Iris pigment epithelial cell (primary cell): ENCODE measurements at places on chromosomes 5 and 9.
A peak's percentile ranks its signal among the peaks of the same experiment; 100 is the strongest.

DNA sequence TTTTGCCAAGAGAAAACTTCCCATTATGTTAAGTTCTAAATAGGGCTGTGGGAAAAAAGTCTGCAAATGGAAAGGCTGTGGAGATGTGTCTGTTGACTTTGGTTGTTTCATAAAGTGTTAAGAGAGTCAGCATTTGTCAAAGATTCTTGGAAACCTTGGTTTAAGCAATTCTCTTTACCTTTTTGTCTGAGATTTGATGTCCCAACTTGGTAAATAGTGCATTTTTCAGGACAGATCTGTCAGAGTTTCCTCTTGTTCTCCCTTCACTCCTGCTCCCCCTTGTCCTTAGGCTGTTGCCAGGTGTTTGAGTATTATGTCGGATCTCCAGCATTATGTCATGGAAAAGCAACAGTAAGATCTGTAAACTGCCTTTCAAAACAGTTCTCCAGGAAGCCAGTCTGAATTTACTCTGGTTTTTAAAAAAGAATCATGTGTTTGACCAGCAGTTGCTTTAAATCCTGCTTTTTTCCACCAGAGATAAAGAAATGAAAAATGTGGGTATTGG is 79.1 kb upstream of the ADAMTSL1 start:
- DNase-seq, result no peak

GRCh38 chr5:175379867-175380266 is 64.1 kb downstream of the DRD1 start:
- DNase-seq, result no peak

GRCh38 chr5:132413567-132413966 is 44.1 kb downstream of the SLC22A5 start:
- DNase-seq, result no peak

- DNase-seq, result no peak
These were observed 25.9 kb downstream of the KIF2A start for GRCh38 chr5:62331921-62332320.

DNA sequence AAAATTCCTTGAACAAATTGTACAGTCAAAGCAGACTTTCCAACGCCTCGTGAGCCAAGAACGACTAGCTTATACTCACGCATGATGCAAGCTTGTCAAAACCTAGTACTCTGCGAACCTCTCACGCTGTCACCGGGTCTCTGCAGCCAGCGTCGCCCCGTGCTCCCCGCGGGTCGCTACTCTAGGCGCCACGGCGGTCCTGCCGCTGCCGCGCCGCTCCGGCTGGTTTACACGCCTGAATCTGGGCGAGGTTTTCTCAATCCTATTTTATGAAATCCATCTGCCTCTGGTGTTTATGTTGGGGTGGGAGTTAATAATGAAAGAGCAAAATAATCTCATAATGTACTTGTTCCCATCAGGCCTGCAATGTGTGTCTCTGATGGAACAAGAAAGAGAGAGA is 90.9 kb downstream of the SV2C start:
- DNase-seq, result no peak

- peak; percentile 93 for DNase-seq
These were observed 128.7 kb upstream of the PIK3R1 start for GRCh38 chr5:68086857-68087256.

DNA sequence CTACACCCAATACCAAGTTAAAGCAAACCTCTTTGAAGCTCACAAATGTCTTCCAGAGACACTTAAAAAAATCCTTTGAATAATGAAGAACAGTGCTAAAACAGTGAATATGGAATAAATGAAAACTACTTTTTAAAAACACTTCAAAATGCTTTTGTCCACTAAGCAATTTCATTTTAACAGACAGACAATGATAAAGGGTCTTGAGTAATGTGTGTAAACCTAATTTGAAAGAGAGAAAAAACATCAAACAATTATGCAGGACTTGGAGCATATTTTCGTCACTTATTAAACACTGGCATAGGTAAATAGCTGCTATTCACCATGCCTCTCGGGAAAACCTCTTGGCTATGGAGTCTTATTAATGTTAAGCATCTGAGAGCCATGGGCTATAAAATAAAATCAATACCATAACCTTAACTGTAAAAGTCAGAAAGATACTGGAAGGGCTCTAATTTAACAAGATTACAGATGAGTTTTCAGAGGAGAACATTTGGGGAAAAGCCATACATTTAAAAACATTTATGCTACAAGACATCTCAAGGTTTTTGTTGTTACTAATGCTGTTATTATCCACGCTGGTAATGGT is 177.8 kb downstream of the NFIB start:
- no peak for DNase-seq

GRCh38 chr5:74951865-74952264 is 85.7 kb upstream of the FAM169A start:
- no peak for DNase-seq

- peak; percentile 9 for DNase-seq
These were observed 187.1 kb upstream of the RPS23 start for GRCh38 chr5:82465235-82465634.

DNA sequence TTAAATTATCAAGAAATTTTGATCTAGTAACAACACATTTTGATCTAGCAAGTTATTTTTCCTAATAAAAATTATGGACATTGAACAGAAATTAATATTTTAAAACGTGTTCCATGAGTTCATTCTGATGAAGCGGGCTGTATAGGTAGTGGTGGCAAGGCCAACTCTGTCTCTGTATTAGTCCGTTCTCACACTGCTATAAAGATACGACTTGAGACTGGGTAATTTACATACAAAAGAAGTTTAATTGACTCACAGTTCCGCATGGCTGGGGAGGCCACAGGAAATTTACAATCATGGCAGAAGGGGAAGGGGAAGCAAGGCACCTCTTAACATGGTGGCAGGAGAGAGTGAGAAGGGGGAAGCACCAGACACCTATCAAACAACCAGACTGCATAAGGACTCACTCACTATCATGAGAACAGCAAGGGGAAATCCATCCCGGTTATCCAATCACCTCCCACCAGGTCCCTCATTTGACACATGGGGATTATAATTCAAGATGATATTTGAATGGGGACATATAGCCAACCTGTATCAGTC is 61.2 kb downstream of the TMEM232 start:
- no peak for DNase-seq

DNA sequence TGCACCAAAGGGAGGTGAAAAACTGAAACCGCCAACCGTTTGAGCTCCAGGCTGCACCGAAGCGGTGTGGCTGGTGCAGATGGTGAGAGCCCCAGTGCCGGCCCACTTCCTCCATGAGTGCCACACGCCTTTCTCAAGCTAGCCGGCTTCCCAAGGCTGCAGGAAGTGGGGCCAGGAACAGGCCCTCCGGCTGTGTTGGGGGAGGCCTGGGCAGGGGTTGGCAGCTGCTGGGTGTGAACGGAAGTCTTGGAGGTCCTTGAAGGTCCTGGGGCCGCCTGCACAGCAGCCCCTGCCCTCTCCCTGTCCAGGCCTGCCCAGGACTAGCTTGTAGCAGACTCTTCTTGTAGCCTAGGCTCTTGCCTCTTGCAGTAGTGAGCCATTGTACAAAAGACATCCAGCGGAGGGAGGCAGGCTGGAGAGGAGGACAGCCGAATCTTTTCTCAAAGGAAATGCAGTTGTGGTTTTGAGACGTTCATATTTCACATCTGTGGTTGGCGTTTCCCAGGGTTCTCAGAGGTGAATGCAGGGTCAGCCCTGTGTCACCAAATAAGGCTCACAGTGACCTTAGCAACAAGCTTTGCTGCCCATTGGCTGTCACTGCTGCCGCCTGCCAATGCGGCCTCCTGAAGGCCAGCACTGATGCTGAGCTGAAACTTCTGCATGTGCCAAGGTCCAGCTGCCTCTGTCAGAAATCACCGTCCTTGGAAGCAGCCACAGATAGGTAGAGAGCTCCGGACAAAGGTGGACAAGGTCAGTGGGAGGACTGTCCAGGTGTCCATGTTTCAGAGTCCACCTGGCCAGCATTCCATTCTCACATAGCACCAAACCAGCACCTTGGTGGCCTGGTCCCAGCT is 23.9 kb downstream of the IRF1 start:
- DNase-seq, result peak; percentile 79

- DNase-seq, result no peak
These were observed 62.1 kb upstream of the FANCC start for GRCh38 chr9:95379630-95380029.

DNA sequence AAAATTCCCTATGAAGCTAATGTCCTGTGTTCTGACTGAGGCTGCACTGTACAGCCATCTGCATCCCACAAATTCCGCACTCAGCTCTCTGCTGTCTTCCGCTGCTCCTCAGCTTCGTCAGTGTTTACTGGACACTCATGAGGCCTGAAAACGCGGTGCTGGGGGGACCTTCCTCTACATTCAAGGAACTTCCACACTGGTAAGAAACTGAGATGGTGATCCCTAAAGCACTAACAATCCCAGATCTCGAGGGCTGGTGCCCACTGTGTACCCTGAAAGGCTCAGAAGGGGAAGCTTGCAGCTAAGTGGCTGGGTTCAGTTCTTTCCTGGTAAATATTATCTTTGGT is 117.9 kb downstream of the NRG2 start:
- no peak for DNase-seq

DNA sequence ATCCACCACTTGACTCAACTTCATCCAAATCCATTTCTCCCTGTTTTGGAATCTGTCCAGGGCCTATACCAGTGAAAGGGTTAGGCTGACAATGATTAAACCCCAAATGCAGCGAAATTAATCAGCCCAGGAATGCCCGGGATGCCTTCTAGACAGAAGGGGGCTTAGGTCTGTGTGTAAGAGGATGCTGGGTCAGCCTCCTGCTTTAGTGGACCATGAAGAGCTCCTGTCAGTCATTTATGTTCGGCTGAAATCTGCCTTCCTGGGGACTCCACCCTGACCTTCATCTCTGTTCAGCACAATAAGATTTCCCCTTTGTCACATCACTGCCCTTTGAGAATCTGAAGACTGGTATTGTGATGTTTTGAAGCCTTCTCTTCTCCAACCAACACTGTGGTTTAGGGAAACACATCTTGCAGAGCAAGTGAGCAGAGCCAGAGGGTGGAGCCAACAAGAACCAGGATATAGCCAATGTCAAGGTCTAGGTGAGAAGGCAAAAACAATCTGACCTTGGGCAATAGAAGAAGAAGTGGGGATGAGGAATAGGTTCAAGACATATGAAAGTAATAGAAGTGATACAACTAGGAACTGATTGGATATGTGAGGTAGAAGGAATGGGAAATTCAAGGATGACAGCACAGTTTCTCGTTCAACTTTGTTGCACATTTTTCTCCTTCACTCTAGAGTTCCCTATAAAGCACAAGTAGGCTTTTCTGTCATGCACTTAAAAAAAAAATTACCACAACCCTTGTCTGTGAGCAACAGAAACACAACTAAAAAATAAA is 234.4 kb downstream of the ARHGAP26 start:
- DNase-seq, result no peak

- no peak for DNase-seq
These were observed 411.5 kb downstream of the NFIB start for GRCh38 chr9:13902286-13903066.

- no peak for DNase-seq
These were observed 298.9 kb downstream of the ZSWIM6 start for GRCh38 chr5:61630908-61631307.

- no peak for DNase-seq
These were observed 160.9 kb downstream of the LPAR1 start for GRCh38 chr9:110877374-110877773.

DNA sequence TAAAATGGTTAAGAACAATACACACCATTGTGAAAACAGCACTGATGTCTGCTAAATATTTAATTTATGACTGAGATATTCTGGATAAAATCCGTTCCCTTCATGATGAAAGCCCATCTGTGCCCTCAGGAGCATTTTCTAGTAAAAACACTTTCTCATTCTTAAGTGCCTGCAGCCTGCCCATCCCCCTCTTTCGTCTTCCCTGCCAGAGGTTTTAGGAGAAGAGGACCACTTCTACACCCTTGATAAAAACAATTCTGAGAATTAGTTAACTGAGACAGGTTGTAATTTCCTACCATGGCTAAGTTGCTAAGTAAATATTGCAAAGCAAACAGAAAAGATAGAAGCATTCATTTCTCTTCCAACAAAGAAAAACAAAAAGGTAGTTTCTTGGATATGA is 272.6 kb downstream of the ATPSCKMT start:
- DNase-seq, result no peak

GRCh38 chr5:45454114-45454513 is 242.1 kb downstream of the HCN1 start:
- DNase-seq, result peak; percentile 65

GRCh38 chr9:5899292-5899691 is 8.6 kb downstream of the MLANA start:
- peak; percentile 16 for DNase-seq

- DNase-seq, result no peak
These were observed 84.5 kb upstream of the SMIM23 start for GRCh38 chr5:171701100-171701541.

DNA sequence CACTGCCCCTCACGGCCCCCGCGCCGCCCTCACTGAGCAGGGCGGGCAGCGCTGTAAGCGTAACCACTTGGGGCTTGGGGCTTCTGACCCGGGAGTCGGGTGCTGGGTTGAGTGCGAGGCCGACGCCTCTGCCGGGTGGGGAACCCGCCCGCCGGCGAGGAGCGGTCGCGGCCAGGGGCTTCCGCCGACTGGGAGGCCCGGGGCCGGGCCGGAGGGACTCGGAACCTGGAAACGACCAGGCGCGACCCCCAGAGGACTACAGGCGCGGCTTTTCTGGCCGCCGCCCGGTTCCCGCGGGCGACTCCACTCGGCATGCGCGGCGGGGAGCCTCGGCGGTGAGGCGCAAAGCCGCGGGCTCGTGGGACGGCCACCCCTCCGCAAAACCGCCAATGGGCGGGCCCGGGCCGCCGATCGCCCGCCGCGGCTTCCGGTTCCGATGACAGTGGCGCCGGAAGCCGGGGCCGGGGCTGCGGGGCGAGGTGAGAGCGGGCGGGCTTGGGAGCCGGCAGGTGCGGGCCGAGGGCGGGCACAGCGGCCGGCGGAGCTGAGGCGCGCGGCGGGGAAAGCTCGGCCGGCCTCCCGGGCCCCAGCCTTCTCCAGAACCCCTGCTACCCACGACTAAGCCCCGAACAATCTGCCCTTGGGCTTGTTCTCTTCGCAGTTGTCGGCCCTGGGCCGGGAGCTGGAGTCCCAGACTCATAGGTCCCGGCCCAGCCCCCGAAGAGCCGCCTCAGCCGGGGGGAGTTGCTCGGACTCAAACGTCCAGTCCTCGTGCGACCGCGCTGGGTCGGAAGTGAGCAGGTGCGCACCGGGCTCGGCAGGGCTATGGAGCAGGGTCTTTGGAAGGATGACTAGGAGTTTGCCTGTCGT is at the start of gene RMND5B:
Gene RMND5B, plus strand, starts transcription at position 439 of the 870 bp plus-strand sequence. CDS start 7,106 bp downstream, outside the sequence.
- DNase-seq, result peak; percentile 77

- peak; percentile 76 for DNase-seq
These were observed 29.7 kb downstream of the C9orf85 start for GRCh38 chr9:71941060-71941568.

DNA sequence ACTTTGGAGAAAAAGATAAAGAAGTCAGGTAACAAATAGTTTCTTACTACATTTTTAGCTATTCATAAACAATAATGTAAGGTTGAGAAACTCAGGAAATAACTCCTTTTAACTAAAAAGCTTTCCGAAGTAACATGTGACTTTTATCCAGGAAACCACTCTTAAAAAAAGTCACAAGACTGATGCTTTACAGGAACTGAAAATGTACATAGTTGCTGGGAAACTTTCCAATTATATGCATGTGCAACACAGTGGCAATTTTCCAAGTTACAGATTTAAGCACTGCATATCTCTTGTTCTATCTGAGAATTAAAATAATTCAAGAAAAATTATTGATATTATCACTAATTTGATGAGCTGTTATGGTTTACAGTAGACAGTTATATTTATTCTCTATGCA is 105.2 kb downstream of the CDH10 start:
- peak; percentile 18 for DNase-seq
